ENCODE measurements at places on chromosomes 6 and 20.

GRCh38 chr6:91611190-91611589 lies 1024.3 kb upstream of the MAP3K7 start:
- no peak for DNase-seq

DNA sequence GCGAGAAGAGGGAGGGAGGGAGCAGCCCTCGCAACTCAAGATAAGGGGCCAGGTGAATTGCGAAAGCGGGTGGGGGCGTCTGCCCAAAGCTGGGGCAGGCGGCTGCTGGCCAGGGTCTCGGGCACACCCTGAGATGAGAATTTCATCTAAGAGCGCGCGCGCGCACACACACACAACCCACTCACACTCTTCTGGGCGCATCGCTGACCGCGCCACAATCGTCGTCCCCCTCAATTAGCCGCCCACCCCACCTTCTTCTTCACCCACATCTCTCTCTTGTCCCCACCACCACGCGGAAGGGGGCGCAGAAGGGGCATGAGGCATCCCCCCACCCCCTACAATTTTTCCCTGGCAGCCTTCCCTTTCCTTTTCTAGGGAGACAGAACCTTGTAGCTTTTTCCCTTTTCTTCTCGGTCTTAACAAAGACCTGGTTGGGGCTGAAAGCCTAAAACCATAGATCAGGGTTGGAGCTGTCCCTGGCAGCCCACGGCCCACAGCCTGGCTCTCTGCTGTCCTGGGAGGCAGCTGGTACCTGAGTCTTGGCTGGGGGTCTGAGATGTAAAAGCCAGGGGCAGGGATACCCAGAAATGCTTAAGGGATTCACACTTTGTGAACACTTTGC lies 737 bp upstream of the PTPRT start:
- DNase-seq = no peak

GRCh38 chr6:84696166-84696565 lies 68.2 kb downstream of the TBX18 start:
- DNase-seq = no peak

GRCh38 chr6:125485757-125486156 lies 184.0 kb upstream of the HDDC2 start:
- DNase-seq = no peak

GRCh38 chr6:73028893-73029450 lies 196.3 kb downstream of the KHDC1L start:
- DNase-seq = no peak

- no peak for DNase-seq
Observed at GRCh38 chr6:71043902-71044301, 87.0 kb upstream of the B3GAT2 start.

DNA sequence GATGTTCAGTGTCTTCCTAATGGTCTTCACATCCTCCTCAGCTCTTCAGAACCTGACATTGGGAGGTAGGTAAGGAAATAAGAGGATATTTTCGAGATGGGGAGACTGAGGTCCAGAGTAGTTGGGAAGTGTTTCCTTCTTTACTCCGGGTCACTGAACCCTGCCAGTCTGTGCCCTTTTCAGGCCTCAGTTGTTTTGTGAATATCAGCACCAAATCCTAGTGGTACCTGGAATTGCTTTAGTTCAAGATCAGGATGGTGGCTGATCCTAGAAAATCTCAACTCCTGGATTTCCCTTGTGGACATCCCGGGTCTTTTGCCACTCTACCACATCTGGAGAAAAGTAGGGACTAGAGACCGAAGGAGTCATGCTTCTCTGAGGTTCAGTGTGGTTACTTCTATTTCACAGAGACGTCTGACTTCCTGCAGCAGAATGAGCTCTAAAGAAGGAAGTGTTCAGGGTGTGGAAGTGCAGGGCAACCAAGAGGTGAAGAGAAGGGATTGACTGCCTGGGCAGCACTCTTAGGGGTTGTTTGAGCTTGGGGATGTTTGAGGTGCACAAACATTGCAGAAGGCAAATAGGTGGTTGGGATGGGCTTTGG lies 995 bp downstream of the STK4 start:
- DNase-seq = no peak

GRCh38 chr6:109770047-109770446 lies 79.0 kb downstream of the FIG4 start:
- no peak for DNase-seq

- no peak for DNase-seq
Observed at GRCh38 chr20:19621072-19621471, 137.0 kb upstream of the RIN2 start.

- DNase-seq = peak; percentile 36
Observed at GRCh38 chr6:111985202-111985731, 68.6 kb upstream of the CCN6 start.

GRCh38 chr20:12916699-12917098 lies 92.1 kb upstream of the SPTLC3 start:
- DNase-seq = no peak

DNA sequence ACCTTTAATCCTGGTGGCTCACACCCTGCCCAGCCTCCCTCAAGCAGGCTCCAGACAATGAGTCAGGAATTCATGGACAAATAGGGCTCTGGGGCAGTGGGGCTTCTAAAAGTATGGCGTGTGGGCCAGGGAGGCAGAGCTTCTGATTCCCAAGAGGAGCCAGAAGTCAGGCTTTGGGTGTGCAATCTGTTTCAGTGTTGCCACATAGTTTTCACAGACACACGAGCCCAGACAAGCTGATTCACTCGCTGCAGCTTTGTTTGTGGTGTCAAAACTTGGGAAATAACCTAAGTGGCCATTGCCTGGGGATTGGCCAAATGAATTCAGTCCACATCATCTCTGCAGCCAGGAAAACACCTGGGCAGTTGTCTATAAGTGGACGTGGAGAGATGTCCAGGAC lies 9.2 kb downstream of the PEDS1 start:
- no peak for DNase-seq

- DNase-seq = no peak
Observed at GRCh38 chr6:39049575-39050283, 1.1 kb downstream of the GLP1R start.

- no peak for DNase-seq
Observed at GRCh38 chr20:653590-654416, 803 bp upstream of the SRXN1 start.

GRCh38 chr20:52490711-52491430 lies 299.3 kb upstream of the ZFP64 start:
- DNase-seq = no peak

- no peak for DNase-seq
Observed at GRCh38 chr6:10837009-10837621, 1.2 kb downstream of the MAK start.

GRCh38 chr20:32227744-32228688 lies 20.3 kb downstream of the POFUT1 start:
- no peak for DNase-seq

DNA sequence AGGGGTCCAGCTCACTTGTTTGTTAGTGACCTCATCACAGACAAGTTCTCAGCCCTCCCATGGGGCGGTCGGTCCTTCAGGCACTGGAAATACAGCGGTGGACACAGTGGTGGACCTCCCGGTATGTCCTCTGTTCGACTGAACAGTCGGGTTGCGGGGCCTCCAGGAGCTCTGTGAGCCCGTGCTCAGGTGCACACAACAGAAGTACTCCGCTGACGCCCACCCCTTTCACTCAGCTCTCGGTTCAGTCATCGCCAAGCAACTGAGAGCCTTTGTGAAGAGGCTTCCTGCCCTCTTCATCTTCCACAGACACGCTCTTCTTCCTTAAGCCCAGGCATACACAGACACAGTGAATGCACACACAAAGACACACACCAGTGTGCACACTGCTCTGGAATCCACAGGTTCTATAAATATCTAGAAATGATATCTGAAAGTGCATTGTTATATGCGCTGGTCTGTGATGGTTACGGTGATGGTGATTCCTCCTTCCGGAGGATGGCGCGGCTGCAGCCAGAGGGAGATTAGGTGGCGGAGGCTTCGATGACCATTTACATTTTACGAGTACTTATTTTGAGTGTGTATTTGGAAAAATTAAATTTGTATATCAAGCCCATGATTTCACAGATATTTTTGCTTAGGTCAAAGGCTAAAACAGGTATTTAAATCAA lies 46.8 kb upstream of the BHLHE23 start:
- no peak for DNase-seq

GRCh38 chr6:83311231-83311630 lies 118.1 kb downstream of the RWDD2A start:
- DNase-seq = no peak

- no peak for DNase-seq
Observed at GRCh38 chr20:57061051-57061900, 205.2 kb downstream of the BMP7 start.

GRCh38 chr6:36638579-36638978 lies 39.9 kb upstream of the CDKN1A start:
- DNase-seq = no peak

- no peak for DNase-seq
Observed at GRCh38 chr20:24590178-24590982, 121.0 kb downstream of the SYNDIG1 start.

- DNase-seq = no peak
Observed at GRCh38 chr20:62922451-62922921, 3.8 kb downstream of the DIDO1 start.

GRCh38 chr20:38217791-38218565 lies 42.6 kb downstream of the KIAA1755 start:
- no peak for DNase-seq

DNA sequence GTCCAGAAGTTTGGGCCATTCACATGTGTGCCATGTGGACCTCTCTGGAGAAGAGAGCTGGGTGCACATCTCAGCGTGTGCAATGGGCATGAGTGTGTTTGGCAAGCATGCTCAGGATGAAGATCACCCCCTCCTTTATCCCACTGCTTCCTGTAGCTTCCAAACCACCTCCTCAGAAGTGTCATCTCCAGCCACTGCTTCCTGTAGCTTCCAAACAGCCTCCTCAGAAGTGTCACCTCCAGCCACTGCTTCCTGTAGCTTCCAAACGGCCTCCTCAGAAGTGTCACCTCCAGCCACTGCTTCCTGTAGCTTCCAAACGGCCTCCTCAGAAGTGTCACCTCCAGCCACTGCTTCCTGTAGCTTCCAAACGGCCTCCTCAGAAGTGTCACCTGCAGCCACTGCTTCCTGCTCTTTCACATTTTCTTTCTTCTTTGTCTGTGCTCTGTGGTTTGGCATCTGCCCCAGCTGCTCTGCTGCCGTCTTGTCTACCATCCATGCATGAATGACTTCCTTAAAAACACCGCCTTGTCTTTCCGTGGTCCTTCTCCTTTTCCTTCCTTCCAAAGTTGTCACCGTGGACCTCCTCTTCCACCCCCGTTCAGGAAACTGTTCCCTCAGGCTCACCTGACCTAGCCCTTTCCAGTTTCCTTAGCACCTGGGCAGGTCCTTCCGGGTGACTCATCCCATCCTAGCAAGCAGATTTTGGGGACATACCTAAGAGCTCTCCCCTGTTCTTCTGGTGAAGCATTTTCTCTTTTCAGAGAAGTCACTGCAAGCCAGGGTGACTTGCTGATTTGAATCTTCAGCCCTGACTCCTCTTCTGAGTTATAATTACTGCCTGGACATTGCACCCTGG lies 43.5 kb upstream of the TIAM2 start:
- peak; percentile 68 for DNase-seq

GRCh38 chr20:48823960-48824498 lies 3.8 kb downstream of the PREX1 start:
- no peak for DNase-seq

DNA sequence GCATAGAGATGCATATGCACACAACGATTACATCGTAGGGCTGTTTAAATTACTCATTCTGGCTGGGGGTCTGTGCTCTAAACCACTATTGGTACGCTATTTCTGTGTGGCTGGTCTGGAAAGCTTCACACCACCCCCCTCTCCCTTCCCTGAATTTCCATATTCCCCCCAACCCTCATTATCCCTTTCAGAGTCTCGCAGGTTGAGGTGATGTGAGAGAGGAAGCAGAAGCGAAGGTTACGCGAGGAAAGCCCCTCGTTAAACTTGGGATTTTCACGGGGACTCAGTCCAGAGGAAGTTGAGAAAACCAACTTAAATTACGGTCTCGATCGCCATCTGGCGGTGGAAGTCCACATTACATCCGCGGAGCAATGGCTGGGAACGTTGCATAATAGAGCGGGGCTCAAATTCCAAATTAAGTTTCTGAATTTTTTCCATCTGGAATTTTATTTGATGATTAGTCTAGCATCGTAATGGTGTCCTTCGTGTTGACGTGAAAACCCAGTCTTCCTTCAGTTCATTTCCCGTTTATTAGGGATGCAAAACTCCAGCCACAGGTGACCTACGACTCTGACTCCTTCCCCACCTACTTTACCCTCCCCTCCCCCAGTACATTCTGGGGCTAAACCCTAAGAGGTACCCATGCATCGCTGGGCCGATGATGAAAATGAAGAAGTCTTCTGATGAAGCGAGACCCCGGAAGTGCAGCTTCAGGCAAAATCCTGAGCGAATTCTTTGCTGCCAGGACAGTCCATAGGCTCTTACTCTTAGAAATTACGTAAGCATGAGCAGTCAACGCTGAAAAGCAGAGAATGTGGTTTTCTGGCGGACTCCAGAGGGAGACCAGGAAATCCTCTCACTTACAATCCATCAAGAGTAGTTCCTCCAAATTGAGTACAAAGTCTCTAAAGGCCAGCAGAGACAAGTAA lies 19.7 kb downstream of the HLA-DOB start:
- peak; percentile 66 for DNase-seq

DNA sequence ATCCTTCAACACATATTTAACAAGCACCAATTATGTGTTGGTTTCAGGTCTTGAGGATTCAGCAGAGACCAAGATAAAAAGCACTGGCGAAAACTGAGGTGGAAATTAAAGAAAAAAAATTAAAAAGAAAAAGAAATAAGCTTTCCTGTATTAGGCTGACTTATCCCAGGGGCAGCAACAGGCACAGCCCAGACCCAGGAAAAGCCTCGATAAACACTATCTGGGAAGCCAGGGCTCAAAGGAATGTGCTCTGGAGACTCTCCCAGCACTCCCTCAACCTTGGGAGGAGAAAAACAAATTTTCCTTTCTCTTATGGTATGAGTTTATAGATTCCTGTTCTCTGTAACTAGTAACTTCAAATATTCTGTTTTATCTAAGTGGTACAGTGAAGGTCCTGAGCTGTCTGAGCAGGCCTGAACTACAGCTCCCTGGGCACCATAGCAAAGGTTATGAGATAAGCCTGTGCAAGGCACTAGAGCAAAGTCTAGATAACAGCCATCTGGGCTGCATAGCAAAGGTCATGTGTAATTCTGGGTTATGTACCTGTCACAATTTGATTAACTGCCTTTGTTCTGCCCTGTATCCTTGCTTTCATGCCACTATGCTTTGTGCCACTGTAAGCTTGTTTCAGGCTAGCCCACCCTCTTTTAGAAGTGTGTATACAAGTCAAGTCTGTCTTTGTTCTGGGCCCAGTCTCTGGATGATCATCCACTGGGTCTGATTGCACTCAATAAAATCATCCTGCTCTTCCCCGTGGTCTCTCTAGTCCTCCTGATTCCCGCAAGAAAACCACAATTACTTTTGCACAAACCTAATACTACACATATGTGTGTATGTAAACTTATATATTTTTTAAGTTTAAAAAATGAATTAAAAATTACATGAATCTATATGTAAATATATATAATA lies 54.0 kb downstream of the IL22RA2 start:
- no peak for DNase-seq

- DNase-seq = no peak
Observed at GRCh38 chr20:56361900-56362299, 3.1 kb downstream of the FAM210B start.

GRCh38 chr6:161272635-161273273 lies 1.1 kb downstream of the AGPAT4 start:
- no peak for DNase-seq
